ENCODE measurements at places on chromosomes 16 and 17. TPM values are rescaled to one million over a fixed set of nuclear protein-coding genes. Genes with fewer than 3 reads are reported as not detected.

NPIPB2 gene
- total RNA-seq: 2.4 TPM

DNA sequence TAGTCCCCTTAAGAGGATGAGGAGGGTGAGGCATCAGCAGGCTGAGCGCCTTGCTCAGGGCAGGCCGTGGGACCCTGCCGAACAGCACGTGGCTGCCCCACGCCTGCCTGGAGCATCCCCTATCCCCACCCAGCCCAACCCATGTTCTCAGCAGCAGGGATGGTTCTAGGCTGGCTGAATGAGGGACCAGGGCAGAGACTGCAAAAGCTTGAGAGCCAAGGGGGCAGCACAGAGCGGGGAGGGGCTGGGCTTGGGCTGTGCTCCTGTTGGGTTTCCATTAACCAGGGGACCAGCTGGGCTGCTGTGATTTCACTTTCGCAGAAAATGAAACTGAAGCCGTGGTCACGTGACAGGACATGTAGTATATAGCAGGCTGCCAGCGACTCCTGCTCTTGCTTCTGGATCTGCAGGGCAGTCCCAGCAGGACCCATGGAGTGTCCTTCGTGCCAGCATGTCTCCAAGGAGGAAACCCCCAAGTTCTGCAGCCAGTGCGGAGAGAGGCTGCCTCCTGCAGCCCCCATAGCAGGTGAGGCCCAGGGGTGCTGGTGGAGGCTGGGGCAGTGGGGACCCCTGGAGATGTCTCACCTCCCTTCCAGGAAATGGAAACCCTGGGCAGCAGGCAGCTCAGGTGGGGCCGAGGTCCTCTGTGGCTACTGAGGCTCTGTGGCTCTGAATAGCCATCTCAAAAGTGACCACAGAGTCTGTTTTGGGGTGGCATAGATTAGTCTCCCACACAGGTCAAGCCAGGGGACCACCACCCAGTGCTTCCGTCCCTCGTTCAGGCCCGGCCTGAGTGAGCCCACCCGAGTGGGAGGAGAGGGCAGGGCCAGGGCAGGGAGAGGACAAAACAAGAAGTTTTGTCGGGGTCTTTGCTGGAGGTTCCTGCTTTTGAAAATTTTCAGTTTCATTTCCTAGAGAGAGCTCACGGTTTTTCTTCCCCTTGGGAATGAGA lies 2.9 kb downstream of the RNF213 start:
- no peak for DNase-seq

TMEM100 gene
- total RNA-seq: not detected

SSTR5 gene
- 0.51 TPM for total RNA-seq

FBXW10 gene
- total RNA-seq: 0.15 TPM

- DNase-seq: no peak
These were observed 8.8 kb downstream of the EEF2K start for GRCh38 chr16:22214889-22215288.

DNA sequence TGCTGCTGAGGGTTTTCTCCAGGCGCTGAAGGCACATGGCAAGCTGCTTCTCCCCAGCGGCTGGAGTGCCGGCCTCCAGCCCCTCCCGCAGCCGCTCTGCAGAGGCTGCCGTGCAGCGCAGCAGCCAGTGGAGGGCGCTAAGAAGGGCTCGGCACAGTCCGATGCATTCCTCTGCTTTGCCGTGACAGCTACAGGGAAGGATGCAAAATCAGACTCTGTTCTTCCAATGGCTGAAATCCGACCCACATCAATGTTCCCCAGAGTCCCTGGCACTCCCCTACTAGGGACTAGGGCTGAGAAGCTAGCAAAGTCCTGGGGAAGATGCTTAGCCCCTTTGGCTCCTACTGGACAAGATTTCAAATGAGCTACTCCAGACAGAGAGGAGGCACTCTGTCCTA lies 19.0 kb downstream of the MED24 start:
- no peak for DNase-seq

ASB16 gene
- total RNA-seq: 0.35 TPM

IL21R gene
- 0.55 TPM for total RNA-seq

PMP22 gene
- 51.0 TPM for total RNA-seq

CD79B gene
- total RNA-seq: not detected

DNA sequence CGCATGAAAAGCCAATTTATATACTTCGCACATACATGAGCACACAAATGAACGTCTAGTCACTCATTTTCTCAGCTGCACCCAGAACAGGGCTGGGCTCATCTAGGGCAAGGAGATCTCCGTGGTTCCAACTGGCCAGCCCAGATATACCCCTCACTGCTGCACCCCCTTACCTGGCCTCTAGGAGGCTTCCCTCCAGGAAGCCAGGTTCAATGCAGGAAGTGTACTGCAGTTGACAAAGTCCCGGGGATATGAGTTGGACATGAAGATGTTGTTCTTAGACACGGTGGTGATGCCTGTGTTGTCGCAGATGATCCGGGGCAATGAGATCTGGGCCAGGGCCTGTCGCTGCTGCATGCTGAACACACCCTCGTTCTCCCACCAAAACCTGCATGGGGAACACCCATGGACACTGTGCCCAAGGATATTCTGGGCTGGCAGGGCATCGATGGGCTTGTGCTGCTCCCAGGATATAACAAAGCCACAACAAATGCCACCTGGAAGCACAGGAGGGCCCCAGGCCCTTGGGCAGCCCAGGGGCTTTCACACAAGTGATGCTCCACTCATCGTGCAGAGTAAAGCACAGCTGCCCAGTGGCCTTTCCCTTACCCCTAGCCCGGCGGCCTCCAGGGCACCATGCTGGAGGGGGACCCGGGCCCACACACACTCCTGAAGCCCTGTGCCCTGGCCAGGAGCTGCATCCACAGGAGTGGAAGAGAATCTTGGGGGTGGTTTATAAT lies 10.1 kb downstream of the MPO start:
- peak; percentile 31 for DNase-seq

DNA sequence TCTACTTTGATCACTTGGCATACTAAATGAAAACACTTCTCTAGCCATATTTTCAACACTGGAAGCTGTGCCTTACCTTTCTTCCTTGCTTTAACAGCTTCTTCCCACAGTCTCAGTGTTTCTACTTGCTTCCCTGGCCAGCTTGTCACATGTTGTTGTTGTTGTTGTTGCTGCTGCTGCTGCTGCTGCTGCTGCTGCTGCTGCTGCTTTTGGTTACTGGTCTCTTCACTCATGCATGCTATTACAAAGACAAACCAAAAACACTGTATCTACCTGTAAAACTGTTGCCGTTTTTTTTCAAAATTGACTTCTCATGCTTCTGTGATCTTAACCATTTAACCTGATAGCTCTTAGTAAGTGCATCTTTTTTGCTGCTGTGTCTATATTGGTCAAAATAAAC lies 9.0 kb downstream of the VEZF1 start:
- DNase-seq: no peak

DNA sequence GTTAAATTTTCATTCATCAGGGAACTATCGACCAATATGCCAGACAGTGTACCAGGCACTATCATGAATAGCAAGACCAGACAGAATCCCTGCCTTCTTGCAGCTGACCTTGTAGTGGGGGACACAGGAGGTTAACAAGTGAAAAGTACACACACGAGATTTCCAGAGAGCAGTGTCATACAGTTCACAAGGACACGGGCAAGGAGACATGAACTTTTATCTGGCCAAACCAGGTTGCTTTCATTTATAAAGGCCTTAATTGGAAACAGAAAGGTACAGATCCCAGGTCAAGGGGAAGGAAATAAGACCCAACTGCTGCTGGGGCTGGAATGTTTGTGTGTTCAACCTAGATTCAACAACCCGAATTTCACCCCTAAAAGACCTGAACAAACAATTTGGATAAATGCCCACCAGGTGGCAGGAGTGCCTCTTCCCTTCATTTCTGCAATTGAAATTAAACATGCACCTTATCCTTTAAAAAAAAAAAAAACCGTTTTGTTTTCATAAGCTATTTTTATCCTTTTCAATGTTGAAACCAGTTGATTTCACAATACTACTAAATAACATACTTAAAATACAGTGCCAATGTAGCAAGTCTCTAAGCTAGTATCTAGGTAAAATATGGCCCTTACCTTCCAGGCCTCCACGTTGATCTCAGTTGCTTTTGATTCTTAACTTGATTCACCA lies 65.9 kb downstream of the EMP2 start:
- DNase-seq: peak; percentile 69

- DNase-seq: no peak
These were observed 201.2 kb downstream of the HS3ST3A1 start for GRCh38 chr17:13400491-13400890.

- no peak for DNase-seq
These were observed 290.9 kb downstream of the HS3ST3A1 start for GRCh38 chr17:13310858-13311257.

KRT25 gene
- not detected for total RNA-seq

GRCh38 chr16:4465977-4466779 lies 8.2 kb downstream of the NMRAL1 start:
- DNase-seq: no peak

DNA sequence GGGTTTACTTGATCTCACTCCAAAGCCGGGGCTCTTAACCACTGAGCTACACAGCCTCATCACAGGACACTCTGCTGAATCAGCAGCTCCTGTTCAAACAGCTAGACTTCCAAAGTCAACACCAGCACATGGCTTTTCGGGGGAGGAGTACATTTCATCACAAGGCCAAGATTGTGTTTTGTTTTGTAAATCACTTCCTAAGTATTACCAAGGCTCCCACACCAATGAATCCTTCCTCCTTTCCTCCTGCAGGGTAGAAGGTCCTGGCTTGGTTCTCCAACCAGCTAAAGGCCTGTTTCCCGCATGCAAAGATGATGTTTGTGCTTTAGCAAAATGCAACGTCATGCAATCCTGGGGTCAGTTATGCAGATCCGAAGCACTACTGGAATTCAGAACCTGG lies 152.5 kb downstream of the XYLT1 start:
- DNase-seq: no peak

PRSS36 gene
- total RNA-seq: 0.51 TPM

DNA sequence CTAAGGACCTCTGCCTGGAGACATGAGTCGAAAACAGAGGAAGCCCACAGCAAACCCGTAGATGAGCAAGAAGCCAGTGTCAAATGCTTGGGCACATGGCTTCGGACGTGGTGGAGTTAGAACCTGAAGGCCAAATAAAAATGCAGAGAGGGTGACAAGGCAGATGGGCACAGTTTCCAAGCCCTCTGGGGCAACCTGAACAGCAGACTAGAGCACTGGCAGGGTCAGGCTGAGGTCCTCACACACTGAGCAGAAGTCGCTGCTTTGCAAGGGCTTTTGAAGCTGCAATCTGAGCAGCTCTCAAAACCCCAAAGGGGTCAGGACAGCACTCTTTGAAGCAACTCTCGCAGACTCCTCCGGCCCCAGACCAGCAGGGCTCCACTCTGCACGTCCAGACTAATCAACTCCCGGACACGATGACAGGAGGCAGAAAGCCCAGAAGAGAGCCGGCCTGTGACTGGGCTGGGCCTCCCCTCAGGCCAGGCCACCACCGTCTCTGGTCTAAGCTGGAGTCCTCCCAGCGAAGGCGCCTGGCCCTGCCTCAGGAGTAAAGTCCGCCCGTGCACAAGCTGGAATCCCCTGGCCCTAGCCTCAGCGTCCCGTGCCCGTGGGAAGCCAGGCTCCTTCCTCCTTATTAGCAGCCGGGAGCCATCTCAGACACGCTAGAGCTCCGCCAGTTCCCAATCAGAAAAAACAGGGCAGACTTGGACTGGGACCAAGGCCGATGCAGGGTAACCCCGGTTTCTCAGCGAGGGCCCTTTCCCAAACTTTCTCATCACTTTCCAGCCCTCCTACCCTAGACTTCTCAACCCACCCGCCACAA lies 924 bp downstream of the SMARCD2 start:
- DNase-seq: peak; percentile 44

DNA sequence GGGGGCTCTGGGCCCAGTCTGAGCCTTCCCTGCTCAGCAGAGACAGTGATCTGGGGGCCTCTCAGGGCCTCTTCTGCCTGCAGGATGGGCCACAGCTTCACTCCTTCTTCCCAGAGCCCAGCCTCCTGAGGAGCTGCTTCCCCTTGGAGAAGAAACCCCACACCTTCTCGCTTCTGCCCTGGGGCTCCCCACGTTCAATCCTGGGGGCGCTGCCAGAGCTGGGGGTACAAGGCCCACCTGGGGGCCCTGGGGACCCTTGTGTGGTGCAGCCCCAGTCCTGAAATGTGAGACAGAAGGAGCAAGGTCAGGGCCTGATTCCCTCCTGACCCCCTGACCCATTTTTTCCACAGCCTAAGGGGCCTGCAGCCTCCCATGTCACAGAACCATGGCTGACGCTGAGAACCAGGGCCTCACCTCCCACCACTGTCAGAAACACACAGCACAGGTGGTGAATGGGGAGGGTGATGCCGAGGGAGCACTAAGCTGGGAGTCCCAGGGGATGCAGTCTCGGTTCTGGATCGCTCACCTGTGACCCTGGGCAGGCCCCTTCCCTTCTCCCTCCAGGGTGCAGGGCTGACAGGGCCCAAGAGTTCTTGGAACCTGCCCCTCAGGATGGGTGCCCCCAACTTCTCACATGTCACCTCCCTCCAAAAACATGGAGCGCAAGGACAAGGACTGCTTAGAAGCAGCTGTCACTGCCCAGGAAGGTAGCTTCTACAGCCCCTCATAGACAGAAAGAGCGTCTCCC lies 21.6 kb upstream of the MPO start:
- no peak for DNase-seq
